ENCODE measurements at places on chromosomes 4 and X.

- DNase-seq = no peak
These were observed 5.4 kb upstream of the SOWAHD start for GRCh38 chrX:119753001-119753400.

- no peak for DNase-seq
These were observed 104.1 kb upstream of the LSM6 start for GRCh38 chr4:146071390-146071789.

DNA sequence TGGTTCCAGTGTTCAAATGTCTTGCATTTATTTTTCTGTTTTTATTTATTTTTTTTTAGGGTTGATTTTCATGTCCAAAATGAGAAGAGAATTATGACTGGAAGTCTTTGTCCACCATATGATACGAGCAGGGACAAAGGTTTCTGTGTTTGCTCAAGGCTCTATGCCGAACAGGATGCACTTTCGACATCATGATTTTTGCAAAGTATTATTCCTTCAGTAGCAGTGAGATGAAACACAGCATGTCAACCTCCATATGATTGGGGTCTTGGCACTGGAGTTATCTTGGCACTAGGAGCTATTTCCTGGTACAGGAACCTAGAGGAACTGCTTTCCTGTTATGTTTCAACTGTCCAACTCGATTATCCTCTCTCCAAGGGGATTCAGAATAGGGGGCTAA lies 72.6 kb downstream of the UCHL1 start:
- no peak for DNase-seq

- no peak for DNase-seq
These were observed 3.8 kb downstream of the CXCL8 start for GRCh38 chr4:73744203-73744602.

- DNase-seq = peak; percentile 67
These were observed 22.4 kb upstream of the STIM2 start for GRCh38 chr4:26837993-26838842.

DNA sequence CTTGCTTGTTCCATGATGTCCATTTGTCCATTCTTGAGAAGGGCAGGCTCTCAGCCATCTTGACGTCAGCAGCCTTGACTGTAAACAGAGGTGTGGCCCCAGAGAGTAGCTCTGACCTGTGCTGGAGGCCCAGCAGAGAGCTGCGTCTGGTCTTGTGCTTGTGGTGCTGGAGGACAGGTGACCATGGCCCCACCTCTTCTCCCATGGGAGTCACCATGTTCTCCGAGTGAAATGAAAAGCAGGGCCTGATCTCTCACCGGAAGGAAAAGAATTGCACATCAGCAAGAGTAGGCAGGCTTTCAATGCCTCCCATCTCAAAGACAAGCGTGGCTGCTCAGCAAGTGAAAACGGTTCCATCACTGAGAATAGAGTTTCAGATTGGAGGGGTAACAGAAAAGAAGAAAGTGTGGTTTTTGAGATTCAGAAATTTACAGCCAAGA lies 11.5 kb downstream of the PARM1 start:
- DNase-seq = no peak

GRCh38 chr4:92735025-92735665 lies 431.4 kb downstream of the GRID2 start:
- DNase-seq = no peak

DNA sequence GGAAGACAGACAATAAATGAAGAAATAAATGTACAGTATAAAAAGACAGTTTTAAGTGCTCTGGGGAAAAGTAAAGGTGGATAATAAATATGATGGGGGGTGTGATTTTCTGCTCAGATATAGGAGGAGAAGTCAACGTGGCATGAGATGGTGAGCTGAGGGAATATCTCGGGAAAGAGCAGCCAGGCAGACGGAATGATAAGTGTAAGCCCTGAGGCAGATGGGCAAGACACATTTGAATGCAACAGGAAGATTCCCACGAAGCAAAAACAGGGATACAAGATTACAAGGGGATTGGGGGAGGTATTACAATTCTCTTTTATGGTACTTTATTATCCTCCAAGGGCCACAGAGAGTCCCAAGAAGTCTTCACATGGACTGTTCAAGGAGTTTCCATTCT lies 11.1 kb downstream of the ANXA3 start:
- no peak for DNase-seq

GRCh38 chr4:88059766-88060165 lies 52.3 kb downstream of the PKD2 start:
- no peak for DNase-seq

GRCh38 chrX:131595120-131595519 lies 51.2 kb downstream of the OR13H1 start:
- DNase-seq = no peak

DNA sequence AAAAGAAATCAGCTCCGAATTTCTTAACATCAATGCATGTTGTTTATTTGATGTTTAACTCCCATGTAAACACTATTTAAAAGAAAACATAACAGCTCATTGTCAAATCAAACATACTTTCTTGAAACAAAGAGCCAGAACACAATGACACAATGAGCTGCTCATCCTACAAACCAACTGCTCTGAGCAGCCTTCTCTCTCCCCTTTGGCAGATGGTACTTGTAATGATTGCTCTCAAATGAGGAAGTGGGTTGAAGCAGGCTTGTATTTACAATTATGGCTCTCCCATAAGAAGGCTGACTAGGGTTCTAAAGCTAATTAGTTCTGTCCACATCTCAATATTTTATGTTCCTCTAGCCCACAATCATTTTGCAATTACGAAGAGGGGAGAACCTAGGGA lies 637.8 kb upstream of the ADGRL3 start:
- peak; percentile 27 for DNase-seq

GRCh38 chrX:110407910-110408545 lies 49.4 kb downstream of the RTL9 start:
- peak; percentile 60 for DNase-seq

- no peak for DNase-seq
These were observed 162.6 kb upstream of the INTU start for GRCh38 chr4:127469959-127470809.

- DNase-seq = no peak
These were observed 280.4 kb downstream of the DHX15 start for GRCh38 chr4:24303926-24304325.

- peak; percentile 29 for DNase-seq
These were observed 1.0 kb downstream of the SHISA3 start for GRCh38 chr4:42398171-42398870.

DNA sequence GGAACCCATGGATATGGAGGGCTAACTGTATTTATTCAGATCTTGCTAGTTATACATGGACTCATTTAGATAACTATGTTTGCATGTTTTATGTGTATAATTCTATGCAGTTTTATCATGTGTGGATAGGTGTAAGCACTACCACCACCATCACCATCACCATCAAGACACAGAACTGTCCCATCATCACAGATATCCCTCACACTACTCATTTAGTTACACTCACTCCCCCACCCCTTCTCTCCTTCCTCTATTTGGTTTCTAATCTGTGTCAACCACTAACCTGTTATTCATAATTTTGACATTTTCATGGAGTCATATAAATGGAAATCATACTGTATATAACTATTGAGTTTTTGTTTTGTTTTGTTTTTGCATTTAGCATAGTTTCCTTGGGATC lies 43.7 kb downstream of the STAG2 start:
- DNase-seq = no peak

DNA sequence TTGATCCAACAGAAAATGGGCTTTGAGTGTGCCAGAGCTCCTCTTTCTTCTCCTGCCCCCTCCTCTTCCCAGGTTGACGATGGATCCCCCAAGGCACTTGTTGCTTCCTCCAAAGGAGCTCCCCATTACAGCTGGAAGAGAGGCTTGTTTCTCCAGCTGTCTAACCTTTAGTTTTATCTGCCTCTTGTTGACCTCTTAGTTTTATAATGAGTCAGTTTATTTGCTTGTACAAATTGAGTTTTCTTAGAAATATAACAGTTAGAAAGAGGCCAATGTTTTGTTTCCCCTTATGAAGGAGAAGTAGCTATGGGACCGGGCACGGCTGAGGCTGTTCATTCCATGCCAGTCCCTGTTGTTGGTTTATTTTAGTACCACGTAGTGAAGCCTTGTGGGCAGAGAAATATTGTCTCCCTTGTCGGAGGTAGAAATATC lies 158.2 kb downstream of the SPRY1 start:
- DNase-seq = no peak

DNA sequence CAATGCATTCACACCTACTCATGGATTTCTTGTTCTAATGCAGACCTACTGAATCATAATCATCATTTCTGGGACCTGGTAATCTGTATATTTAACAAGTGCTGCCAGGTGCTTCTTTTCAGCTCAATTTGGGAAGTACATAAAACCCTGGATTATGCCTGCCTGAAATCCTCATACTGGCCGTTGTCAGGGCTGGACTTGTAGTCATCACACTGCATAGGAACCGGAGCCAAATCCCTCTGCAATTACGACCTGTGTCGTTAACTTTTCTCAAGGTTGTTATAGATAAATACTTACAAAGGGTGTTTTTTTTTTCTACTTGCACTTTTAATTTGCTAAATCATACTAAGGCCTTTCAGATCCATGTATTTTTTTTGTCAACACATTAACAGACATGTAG lies 294.9 kb upstream of the PRPS2 start:
- DNase-seq = no peak

- no peak for DNase-seq
These were observed 4.1 kb downstream of the NOA1 start for GRCh38 chr4:56973336-56973735.

DNA sequence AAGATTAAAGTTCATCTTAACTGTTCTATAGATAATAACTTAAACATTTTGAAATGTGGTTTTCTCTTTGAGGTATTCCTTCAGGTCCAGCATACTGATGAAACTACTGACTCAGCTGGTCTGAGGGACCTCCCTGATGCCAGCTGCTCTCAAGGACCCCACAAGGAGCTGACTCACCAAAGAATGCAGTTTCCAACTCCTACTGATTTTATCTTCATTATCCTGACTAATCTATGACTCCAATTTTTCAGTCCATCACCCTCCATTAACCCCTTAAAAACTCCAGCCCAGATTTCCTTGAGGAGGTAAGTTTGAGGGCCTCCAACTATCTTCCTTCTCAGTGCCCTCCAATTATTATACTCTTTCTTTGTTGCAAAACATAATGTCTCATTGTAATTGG lies 1.4 kb upstream of the UGT2B4 start:
- DNase-seq = no peak

DNA sequence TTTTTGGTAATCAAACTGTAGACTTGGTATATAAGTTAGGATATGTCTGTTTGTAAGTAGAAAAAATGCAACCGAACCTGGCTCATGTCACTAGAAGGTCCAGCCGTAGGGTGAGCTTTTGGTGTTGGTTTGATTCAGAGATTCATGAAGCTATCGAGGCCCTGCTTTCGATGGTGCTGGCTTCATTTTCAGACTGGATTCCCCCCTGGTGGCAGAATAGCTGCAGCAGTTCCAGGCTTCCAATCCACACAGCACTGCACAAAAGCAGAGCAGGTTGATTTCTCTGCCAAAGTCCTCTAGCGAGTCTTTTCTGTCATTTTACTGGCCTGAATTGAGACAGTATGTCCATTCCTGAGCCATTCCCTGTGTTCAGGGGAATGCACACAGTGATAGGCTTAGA lies 33.1 kb downstream of the PDK3 start:
- peak; percentile 1 for DNase-seq

GRCh38 chr4:147789596-147789995 lies 57.7 kb downstream of the ARHGAP10 start:
- no peak for DNase-seq

DNA sequence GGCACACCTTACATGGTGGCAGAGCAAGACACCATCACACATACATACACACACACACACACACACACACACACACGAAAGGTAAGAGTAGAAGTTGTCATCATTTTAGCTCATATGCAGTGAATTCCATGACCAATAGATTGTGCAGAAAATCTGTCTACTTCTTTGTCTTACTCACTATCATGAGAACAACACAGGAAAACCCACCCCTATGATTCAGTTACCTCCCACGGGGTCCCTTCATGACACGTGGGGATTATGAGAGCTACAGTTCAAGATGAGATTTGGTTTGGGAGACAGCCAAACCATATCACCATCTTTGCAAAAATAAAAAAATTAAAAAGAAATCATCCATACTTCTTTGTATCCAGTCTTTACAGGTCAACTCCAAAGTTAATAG lies 221.1 kb downstream of the BMPR1B start:
- no peak for DNase-seq

DNA sequence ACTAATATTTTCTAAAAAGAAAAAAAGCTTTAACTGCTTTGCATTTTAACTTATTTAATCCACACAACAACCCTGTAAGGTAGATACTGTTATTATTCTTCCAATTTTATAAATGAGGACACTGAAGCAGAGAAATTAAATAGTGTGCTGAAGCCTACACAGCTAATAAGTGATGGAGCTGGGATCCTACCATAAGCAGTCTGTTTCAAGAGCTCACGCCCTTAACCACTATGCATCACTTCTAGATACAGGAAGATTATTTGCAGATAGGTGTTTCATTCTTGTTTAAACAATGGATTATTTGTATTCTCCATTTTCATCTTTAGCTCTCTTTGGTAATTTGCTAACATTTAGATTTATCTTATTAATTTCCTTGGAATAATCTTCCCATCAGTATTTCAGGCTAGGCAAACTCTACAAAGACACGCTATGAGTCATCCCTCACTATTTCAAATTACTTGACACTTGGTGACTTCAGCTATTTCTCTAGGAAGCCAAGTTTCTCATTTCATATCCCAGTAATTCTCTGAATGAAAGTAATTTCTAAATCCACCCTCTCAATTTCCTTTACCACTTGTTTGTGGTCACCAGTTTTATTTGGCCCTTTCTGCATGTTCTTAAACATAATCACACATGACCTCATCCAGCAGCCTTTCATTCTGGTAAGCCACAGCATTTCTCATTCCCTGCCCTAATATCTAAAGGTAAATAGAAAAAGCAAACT lies 67.3 kb downstream of the ASB9 start:
- no peak for DNase-seq

DNA sequence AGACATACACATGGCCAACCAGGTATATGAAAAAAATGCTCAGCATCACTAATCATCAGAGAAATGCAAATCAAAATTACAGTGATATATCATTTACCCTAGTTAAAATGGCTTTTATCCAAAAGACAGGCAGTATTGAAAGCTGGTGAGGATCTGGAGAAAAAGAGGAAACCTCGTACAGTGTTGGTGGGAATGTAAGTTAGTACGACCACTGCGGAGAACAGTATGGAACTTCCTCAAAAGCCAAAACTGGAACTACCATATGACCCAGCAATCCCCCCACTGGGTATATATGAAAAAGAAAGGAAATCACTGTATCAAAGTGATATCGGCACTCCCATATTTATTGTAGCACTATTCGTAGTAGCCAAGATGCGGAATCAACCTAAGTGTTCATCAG lies 23.4 kb downstream of the ABHD18 start:
- no peak for DNase-seq

DNA sequence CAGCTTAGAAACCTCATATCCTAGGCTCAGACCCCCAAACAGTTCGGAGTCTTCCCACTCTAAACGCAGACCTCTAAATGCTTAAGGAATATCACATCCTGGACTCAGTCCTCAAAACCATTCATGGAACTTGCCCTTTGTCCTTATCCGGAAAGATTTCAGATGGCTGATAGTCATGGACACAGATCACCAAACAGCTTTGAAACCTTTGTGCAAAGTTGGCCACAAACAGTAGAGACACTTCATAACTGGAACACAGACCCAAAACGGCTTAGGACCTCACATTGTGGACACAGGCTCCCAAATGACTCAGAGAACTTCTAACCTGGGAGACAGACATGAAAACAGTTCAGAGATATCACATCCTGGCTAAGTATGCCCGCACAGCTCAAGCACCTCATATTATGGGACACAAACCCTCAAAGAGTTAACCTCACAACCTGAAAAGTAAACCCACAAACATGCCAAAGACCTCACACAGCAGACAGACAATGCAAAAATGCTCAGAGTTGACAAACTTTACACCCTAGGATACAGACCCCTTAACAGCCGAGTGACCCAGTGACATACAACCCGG lies 15.5 kb downstream of the SUV39H1 start:
- DNase-seq = no peak
